Occipital lobe (tissue), 3 donors: ENCODE measurements at places on chromosomes 11 and 22.

DNA sequence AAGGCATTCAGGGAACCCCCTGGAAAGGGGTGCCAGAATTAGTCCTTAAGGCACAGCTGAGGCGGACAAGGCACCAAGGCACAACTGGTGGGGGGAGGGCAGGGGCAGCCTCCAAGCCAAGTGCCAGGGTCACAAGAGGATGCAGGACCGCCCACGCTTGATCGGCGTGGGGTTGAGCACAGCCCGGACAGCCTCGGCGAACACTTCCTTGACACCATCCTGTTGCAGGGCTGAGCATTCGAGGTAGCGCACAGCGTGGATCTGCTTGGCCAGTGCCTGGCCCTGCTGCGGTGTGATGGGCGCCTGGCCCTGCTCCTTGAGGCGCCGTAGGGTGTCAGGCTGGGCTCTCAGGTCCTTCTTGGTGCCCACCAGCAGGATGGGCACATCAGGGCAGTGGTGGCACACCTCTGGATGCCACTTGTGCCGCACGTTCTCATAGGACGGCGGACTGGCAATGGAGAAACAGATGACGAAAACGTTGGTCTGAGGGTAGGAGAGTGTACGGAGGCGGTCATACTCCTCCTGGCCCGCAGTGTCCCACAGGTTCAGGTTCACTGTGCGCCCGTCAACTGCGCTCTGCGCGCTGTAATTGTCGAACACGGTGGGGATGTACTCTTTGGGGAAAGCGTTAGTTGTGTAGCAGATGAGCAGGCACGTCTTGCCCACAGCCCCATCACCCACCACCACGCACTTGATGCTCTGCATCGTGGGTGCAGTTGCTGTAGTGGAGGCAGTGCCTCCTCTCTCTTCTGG lies 13.1 kb downstream of the RHOG start:
- DNase-seq: no peak

DNA sequence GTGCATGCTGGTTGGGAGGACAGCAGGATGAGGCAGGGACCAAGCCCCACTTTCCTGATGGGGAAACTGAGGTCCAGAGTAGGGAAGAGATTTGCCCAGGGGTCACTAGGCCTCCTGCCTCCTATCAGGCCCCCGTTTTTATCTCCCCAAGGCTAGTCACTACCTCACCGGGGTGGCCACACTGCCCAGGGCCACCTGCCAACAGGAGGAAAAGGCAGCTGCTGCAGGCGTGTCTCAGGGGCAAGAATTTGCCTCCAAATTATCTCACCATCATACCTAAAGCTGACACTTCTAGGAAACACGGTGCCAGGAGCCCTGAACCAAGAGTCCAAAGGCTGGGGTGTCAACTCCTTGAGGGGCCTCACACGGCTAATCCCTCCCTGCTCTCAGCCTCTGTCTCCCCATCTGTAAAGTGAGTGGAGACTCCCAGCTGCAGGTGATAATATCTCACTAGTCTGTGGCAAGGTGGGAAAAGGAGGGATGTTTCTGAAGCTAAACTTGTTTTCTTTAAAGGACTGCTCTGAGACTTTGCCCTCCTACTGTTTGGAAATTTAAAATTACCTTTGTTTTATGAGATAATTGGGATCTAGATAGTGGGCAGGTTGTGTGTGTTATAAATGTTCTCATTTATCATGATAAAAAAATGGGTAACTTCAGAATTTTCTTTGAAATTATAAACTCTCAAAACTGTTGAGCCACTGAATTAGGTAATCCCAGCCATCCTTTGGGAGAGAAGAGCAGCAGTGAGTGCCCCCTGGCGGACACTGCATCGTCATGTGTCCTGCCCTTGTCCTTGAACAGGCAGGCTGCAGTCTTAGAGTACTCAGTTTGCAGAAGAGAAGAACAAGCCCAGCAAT lies 60.0 kb downstream of the MYO7A start:
- peak; percentile 36 for DNase-seq

DNA sequence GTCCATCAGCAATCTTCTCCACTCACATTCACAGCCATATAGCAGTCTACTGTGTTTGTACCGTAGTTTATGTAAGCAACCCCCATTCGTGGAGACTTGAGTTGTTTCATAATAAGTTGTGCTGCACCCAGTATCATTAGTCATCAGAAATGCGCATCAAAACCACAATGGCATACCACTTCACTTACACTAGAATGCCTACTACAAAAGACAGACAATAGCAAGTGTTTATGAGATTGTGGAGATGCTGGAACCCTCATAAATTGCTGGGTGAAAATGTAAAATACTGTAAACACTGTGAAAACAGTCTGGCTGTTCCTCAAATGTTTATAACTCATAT lies 133.3 kb downstream of the ATXN10 start:
- DNase-seq: no peak

GRCh38 chr22:48579043-48579927 lies 1248.4 kb downstream of the BRD1 start:
- DNase-seq: no peak

- no peak for DNase-seq
These were observed 926.3 kb downstream of the BRD1 start for GRCh38 chr22:48901324-48901723.

DNA sequence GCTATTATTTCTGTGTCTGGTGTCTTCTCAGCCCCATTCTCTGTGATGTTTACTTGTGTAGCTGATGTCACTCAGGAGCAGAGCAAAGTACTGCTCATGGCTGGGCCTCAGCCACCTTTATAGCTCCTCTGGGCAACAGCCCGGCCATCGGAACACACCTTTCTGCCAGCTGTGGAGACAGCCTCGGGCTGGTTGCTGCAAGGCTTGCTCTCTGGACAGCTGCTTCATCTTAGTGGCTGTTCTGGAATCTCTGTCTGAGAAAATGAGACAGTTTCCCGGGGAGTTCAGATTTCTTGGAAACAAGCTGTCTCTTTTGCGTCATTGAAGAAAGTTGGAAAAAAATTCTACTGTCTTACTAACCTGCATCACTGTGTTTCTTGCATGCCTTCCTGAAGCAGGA lies 20.0 kb downstream of the THY1 start:
- DNase-seq: no peak

- DNase-seq: no peak
These were observed 5.8 kb upstream of the NUP50 start for GRCh38 chr22:45157907-45158306.

- DNase-seq: no peak
These were observed 312.7 kb upstream of the B3GAT1 start for GRCh38 chr11:134724779-134725140.

DNA sequence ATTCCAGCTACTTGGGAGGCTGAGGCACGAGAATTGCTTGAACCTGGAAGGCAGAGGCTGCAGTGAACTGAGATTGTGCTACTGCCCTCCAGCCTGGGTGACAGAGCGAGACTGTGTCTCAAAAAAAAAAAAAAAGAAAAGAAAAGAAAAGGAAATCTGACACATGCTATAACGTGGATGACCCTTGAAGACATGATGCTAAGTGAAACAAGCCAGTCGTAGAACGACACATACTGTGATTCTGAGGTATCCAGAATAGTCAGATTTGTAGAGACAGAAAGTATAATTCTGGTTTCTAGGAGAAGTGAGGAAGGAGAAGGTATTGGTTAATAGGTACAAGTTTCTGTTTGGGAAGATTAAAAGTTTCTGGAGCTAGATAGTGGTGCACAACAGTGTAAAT lies 6.7 kb upstream of the APOA5 start:
- no peak for DNase-seq

GRCh38 chr11:48123934-48124755 lies 92.5 kb upstream of the OR4B1 start:
- no peak for DNase-seq

- DNase-seq: no peak
These were observed 10.0 kb downstream of the IGSF9B start for GRCh38 chr11:133946541-133947318.

DNA sequence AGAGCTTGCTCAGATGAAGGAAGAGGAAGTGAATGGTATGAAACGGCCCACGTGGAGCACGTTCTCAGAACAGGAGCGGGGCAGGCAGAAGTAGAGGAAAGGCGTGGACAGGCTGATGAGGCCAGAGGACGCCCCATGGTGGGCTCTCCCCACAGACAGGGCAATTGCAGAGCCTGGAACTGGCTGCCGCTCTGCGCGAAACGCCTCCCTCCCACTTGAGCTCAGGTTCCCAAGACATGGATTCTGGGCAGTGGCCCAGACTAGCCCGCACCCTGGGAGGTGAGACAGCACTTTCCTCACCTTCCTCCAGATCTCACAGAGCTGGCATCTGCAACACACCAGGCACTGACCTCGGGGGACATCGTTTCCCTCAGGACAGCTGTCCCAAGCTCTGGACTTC lies 117.6 kb downstream of the PHF21B start:
- DNase-seq: no peak

- no peak for DNase-seq
These were observed 727 bp downstream of the OSBP2 start for GRCh38 chr22:30695351-30695851.

- no peak for DNase-seq
These were observed 20.2 kb downstream of the STARD10 start for GRCh38 chr11:72773696-72774095.
